ENCODE measurements at places on chromosomes 1 and 21.

- DNase-seq: no peak
These were observed 135.3 kb upstream of the IRF2BP2 start for GRCh38 chr1:234745276-234745675.

DNA sequence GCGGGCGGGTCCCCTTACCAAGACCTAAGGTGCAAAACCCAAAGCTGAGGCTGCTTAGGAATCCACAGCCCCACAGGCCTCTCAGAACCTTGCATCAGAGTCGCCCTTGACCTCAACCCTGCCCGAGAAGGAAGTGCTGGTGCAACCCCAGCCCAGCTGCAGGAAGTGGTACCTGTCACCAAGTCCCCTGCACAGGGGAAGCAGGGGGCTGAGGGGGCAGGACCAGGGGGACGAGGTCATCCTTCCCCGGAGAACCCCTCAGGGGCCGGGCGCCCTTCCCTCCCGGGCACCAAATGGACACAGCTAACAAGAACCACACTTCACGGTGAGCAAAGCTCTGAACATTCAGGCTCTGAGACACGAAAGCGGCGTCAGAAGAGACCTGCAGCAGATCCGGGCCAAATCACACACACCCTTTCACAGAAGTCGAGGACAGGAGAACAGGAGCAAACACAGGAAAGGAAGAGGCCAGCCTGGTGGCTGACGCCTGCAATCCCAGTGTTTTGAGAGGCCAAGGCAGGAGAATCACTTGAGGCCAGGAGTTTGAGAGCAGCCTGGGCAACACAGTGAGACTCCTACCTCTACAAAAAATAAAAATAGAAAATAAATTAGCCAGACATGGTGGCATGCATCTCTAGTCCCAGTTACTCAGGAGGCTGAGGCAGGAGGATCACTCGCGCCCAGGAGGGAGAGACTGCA lies 6.4 kb downstream of the ITGB2 start:
- DNase-seq: no peak

- DNase-seq: peak; percentile 43
These were observed 197.3 kb downstream of the MATN1 start for GRCh38 chr1:30525971-30526651.

- DNase-seq: no peak
These were observed 223.4 kb upstream of the DUSP10 start for GRCh38 chr1:221965252-221965651.

DNA sequence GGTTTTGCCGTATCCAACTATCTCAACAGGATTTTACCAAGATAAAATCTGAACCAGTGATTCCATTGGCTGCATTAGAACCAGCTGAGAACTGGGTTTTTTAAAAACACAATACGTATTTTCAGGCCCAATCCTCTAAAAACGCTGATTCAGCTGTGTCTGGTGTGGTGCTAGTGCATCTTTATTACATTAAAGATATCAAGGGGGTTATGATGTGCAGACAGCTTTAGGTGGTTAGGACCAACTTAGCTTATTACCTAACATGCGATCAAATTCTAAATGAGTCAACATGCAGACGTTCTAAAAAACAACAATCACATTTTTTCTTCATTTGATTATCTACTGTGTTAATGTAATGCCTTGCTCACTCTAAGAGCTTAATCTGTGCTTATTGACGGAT lies 32.0 kb upstream of the EXO1 start:
- DNase-seq: no peak

DNA sequence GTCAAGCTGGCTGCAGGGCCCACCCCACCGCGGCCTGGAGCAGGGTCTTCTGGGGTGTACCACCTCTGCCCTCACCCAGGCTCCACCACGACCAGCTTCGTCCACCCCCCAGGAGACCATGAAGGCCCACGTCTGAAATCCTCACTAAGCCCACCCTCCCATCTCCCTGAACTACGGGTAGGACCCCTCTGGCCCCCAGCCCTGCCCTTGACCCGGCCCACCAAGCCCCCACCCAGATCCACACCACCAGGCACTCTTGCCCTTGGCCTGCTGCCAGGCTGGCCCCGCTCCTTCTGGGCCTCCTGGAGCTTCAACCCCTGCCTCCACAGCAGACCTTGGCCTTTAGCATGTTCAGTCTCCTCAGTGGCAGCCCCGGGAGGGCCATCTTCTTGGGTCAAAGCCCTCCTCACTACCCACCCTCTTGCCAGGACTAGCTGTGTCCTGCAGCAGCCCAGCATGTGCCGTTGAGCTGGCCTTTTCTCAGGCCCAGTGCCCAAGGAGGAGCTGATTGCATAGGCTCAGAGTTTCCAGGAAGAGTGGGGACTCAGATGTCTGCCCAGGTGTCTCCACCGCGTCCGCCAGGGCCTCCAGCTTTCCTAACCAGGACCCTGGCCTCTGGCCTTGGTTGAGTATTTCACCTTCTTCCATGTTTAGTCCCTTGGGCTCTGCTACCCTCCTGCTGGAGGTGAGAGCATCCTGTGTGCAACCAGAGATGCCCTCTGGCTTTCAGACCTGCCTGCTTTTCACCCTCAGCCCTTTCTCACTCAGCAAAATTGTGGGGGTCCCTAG lies 17.7 kb upstream of the SAMD11 start:
- no peak for DNase-seq

GRCh38 chr1:248924696-248925532 lies 18.9 kb downstream of the PGBD2 start:
- DNase-seq: peak; percentile 87

- DNase-seq: no peak
These were observed 8.7 kb downstream of the CD247 start for GRCh38 chr1:167509587-167509986.

- DNase-seq: no peak
These were observed 54.2 kb upstream of the SSBP3 start for GRCh38 chr1:54460351-54460750.

DNA sequence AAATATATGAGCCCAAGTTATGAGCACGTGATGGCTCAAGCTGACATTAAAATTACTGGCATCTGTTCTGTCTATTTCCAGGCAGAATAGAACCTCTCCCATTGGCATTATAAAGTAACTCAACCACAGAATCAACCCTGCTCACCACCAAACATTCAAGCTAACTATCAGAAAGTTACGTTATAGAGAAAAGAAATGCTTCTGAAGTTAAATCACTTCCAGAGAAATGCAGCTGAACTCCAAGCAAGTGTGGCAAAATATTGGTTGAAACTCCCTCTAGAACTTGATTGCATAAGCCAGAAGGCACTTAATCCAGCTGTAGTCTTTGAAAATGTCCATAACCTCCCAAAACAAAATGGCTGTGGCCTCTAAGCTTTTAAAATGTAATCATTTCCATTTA lies 36.2 kb upstream of the UBE2U start:
- DNase-seq: no peak

DNA sequence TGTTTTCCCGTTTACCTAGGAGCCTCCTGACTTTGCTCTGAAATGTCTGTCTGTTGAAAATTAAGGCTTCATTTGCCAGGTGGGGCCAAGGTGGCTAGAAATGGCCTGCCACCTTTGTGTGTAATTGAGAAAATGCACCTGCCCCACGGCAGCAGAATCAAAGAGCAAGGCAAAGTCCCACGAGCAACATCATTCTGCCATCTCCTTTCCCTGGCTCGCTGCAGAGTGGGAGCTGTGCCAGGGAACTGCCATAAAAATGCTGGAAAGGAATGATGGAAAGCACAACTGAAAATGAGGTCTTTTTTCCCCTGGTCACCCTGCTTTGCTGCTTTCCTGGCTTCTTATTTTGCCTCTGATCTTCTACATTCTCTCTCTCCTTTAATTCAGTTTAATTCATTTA lies 5.5 kb upstream of the OLFML2B start:
- DNase-seq: no peak

DNA sequence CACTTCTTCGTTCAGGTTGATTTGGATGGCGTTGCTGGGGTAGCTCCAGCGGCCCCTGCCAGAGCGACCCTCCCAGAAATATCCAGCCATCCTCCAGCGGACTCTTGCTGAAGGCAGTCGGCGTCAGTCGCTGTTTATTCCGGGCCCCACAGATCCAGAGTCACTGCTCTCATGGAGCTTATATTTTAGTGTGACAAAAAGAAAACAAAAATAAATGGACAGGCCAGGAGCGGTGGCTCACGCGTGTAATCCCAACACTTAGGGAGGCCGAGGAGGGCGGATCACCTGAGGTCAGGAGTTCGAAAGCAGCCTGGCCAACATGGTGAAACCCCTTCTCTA lies 791 bp upstream of the CFAP298 start:
- no peak for DNase-seq

DNA sequence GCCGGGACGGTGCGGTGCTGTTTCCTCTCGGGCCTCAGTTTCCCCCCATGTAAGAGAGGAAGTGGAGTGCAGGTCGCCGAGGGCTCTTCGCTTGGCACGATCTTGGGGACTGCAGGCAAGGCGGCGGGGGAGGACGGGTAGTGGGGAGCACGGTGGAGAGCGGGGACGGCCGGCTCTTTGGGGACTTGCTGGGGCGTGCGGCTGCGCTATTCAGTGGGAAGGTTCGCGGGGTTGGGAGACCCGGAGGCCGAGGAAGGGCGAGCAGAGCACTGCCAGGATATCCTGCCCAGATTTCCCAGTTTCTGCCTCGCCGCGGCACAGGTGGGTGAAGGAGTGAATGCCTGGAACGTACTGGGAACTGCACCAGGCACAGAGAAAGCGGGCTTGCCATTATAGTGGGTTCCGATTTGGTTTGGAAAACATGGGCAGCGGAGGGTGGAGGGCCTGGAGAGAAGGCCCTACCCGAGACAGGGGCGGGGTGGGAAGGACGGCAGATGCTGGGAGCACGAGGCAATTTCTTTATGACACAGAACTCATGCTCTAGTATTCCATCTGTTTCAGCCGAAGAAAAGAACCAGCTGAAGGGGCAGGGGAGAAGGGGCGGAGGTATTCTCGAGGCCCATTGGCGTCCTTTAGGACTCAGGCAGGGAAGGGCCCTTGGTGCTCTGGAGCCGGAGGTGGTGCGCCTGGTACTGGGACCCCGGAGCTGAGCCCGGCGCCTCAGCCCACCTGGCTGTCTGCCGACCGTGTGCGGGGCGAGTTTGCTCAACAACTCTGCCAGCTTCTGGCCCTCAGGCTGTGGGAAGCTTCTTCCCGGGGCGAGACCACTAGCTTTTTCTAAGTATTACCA lies 960 bp downstream of the PCSK9 start:
- DNase-seq: no peak

GRCh38 chr1:45299981-45300668 lies 26.6 kb upstream of the HPDL start:
- peak; percentile 81 for DNase-seq

DNA sequence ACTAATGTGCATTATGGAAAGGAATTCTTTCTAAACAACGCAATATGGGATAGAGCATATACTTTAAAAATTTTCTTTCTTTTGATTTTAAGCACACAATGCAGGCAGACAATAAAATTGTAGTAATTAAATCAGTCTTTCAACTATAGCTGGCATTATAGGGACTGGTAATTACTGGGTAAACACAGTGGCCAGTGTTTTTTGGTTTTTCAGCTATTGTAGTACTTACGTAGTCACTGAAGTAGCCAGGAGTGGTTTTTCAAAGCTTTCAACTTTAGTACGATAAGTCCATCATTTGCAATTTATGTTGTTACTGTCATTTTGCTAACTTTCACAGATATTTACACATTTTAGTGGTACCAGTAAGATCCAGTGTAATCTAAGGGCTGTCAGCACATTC lies 50.6 kb downstream of the RAB3GAP2 start:
- no peak for DNase-seq

DNA sequence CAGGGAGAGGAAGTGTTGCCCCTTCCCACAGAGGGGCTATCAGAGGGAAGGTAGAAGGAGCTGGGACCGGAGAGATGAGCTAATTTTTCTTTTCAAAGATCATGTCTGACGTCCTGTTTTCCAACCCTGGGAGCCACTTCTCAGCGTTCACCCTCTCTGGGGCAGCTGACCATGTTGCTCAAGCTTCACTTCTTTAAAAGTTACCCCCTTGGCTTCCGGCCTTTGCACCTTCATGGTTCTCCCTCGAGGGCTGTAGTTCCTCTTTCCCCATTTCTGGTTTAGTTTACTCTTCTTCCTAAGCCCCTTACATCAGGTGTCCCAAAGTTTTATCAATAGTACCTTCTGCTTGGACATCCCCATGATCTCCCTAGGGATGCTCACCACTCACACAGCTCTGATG lies 23.8 kb upstream of the CSF1 start:
- no peak for DNase-seq

DNA sequence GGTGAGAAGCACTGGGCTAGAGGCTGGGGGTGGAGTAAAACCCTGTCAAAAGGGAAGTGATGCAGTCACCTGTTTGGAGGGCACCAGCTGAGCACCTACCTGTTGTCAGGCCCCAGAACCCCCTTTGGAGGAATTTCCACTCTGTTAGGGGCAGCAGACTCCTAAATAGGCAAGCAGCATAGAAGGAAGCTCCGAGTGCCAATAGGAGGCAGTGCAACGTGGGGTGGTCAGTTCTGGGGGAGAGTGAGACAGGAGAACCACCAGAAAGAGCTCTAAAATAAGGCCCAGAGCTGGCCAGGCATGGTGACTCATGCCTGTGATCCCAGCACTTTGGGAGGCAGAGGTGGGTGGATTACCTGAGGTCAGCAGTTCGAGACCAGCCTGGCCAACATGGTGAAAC lies 203.7 kb upstream of the ZC3H12A start:
- DNase-seq: no peak

DNA sequence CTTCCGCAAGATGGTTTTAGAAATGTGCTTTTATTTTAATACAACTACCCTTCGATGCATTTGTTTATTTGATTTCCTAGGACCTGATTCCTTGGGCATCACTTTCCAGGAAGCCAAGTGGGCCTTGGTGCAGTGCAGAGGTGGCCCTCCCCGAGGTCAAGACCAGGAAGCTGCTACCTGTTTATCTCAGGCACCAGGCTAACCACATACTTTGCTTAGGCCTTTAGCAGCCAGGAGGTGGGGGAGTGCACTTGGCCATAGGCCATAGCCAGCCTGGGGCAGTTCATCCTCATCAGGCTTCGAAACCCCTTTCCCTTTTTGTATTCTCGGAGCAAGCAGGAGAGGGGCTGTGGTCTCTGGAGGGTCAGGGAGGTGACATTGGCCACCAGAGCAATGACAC lies 45.4 kb downstream of the SMYD2 start:
- no peak for DNase-seq

DNA sequence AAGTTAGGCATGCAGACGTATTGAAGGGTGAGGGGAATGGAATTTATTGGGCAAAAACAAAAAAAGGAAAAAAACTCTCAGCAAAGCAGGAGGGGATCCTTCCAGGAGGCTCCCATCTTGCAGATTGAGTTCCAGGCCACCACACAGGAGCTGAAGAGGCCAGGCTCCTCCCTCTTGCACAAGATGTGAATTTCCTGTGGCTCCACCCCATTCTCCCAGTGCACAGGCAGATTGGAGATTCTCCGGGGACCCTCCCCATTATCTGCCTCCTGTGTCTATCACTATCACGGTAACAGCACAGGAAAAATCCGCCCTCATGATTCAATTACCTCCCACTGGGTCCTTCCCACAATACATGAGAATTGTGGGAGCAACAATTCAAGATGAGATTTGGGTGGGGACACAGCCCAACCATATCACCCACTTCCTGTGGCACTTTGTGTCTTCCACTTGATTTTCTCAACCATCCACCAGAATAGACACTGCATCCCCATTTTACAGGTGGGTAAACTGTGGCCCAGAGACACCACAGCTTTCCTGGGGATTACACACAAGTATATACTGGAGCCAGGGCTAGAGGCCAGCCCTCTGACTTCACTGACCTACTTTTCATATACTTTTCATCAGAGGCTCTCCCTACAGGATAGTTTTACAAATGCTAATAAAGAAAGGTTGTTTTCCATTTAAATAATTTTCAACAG lies 18.9 kb upstream of the COL6A1 start:
- DNase-seq: no peak

Measured in RKO (cell line).